ENCODE measurements at places on chromosomes 11 and 22.

GRCh38 chr11:60085909-60086308, 2.6 kb upstream of the MS4A2 start:
- DNase-seq = no peak

DNA sequence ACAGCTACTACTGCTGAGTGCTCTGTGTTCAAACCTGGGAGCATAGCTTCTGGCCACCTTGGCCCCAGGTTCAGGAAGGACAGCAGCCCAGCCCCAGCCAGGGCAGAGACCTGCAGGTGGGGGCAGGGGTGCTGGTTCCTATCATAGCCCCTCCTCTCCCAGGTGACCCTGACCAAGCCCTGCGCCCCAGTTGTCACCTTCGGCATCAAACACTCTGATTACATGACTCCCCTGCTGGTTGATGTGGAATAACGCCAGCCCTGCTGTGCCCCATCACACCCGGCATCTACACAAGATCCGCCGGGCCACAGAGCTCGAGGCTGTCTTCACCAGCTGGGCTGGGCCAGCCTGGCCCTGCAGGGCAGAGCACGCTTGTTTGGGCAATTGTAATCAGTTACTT, 6.9 kb downstream of the SCGB1C1 start:
- DNase-seq = no peak

GRCh38 chr11:45322891-45323600, 36.9 kb upstream of the SYT13 start:
- no peak for DNase-seq

GRCh38 chr11:73170140-73170539, 28.0 kb upstream of the FCHSD2 start:
- no peak for DNase-seq

All from WERI-Rb-1 (cell line).